Lung (tissue), 17 donors: ENCODE measurements at places on chromosomes 11 and 22. TPM values are rescaled to one million over a fixed set of nuclear protein-coding genes. Genes with fewer than 3 reads are reported as not detected.
A peak's percentile ranks its signal among the peaks of the same experiment; 100 is the strongest.

DNA sequence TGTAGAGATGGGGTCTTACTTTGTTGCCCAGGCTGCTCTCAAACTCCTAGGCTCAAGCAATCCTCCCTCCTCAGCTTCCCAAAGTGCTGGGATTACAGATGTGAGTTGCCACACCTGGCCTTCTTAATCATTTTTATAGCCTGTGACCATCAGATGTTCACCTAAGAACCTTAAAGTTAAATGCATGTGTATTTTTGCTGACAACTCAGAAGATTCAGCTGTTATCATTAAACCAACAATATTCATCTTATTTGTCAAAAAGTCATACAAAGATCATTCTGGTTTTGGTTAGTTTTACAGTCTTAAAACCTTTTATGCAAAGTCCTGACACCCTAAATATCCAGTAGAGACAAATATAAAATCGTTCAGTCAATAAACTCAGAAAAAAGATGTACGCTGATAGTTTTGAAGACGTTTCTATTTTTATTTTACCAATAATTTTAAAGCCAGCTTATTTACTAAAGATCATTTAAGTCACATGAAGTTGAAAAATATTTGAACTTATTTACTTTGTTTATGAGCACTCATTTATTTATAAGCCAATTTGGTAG is 22.2 kb downstream of the CLDN5 start:
- no peak for DNase-seq
- H3K4me1 ChIP-seq, result no peaks in the 10 kb centered on the region

Gene SF3A1
- total RNA-seq, result 52.8 TPM

Gene CEND1
- total RNA-seq, result 0.18 TPM

GRCh38 chr11:34208266-34209135 is 103.1 kb downstream of the NAT10 start:
- H3K27ac ChIP-seq, result no peak overlapping the region
- no peaks in the 10 kb centered on the region for H3K27me3 ChIP-seq
- H3K36me3 ChIP-seq, result no peaks in the 10 kb centered on the region
- H3K4me1 ChIP-seq, result no peaks in the 10 kb centered on the region
- no peak for DNase-seq

Gene FEN1
- total RNA-seq, result 6.4 TPM

GRCh38 chr22:35684270-35684700 is 33.4 kb upstream of the APOL5 start:
- no peak overlapping the region for H3K4me3 ChIP-seq
- peak overlapping the region; percentile 11 for H3K27ac ChIP-seq
- H3K36me3 ChIP-seq, result no peaks in the 10 kb centered on the region
- H3K4me1 ChIP-seq, result no peaks in the 10 kb centered on the region
- DNase-seq, result peak; percentile 63

- H3K4me3 ChIP-seq, result no peak overlapping the region
- H3K27ac ChIP-seq, result no peak overlapping the region
- H3K36me3 ChIP-seq, result no peaks in the 10 kb centered on the region
- H3K4me1 ChIP-seq, result no peaks in the 10 kb centered on the region
- no peak for DNase-seq
- H3K27me3 ChIP-seq, result no peaks in the 10 kb centered on the region
These were observed 13.8 kb upstream of the PICK1 start for GRCh38 chr22:38043151-38044039.

GRCh38 chr11:128898580-128899344 is 7.6 kb downstream of the KCNJ5 start:
- H3K4me1 ChIP-seq, result peaks cover 21% of the 10 kb centered on the region
- H3K27me3 ChIP-seq, result peaks cover 22% of the 10 kb centered on the region
- no peak overlapping the region for H3K27ac ChIP-seq

Gene HTATIP2
- total RNA-seq, result 40.1 TPM

DNA sequence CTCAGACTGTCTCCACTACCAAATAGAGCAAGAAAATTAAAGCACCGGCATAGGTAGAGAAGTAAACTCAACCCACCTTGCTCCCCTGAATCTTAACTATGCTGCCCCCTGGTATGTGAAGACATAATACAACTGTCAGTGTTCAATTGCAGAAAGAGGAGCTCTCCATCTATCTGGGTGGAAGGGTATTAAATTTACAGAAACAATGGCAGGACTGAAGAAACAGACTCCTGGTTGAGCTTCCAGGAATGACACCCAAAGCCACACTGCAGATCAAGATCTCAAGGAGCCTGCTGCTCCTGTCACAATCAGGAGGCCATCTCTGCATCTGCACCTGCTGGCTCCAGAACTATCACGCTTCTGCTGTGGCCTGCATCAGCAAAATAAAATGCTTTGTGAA is 132.1 kb upstream of the BMAL1 start:
- H3K4me3 ChIP-seq, result no peak overlapping the region
- H3K27ac ChIP-seq, result no peak overlapping the region
- no peak for DNase-seq
- H3K4me1 ChIP-seq, result peaks cover 4% of the 10 kb centered on the region

DNA sequence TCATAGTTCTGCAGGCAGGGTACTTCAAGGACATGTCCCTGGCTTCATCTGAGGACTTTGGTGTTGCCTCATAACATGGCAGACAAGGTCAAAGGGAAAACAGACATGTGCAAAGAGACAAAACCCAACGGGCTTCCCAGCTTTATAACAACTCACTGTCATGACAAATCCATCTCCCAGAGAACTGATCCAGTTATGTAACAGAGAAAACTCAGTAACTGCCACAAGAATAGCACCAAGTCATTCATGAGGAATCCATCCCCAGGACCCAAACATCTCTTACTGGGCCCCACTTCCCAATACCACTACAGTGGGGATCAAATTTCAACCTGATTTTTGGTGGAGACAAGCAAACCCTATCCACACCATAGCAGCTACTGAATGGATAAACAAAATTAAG is 13.0 kb downstream of the OR52N4 start:
- H3K4me1 ChIP-seq, result no peaks in the 10 kb centered on the region
- DNase-seq, result no peak
- H3K36me3 ChIP-seq, result no peaks in the 10 kb centered on the region

Gene CEP126
- total RNA-seq, result 8.5 TPM

Gene MICALL1
- 29.1 TPM for total RNA-seq

- no peaks in the 10 kb centered on the region for H3K4me1 ChIP-seq
- DNase-seq, result no peak
- H3K27ac ChIP-seq, result peak overlapping the region; percentile 55
- H3K36me3 ChIP-seq, result no peaks in the 10 kb centered on the region
These were observed 8.3 kb upstream of the DLAT start for GRCh38 chr11:112016765-112017376.

DNA sequence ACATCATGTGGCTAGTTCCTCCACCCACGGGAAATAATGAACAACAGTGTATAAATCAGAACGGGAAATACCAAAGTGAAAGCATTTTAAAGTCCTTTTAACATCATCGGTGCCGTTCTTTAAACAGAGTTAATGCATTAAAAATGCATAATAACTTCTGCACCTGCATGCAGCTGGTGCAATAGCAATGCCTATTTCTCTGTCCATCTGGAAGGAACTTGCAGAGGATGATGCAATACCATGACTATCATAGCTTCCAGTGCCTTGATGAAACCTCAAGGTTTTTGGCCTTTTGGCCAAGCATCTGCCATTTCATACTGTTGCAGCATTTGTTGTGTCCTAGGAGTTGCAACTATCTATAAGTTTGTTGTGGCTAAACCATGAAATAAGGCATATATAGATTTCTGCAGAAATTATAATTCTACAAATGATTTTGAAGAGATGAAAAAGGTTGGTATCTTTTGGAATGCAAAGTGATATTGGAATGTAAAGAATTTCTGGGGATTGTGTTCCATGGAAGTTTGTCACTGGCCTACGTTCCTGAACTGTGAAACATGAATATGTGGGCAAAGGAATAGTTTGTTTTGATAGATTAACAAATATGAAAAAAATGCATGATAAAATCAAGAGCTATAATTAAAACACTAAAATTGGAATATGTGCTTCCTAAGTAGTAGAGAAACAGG is 9.8 kb upstream of the EIF3F start:
- H3K4me1 ChIP-seq, result no peaks in the 10 kb centered on the region
- no peaks in the 10 kb centered on the region for H3K36me3 ChIP-seq
- no peaks in the 10 kb centered on the region for H3K27me3 ChIP-seq

DNA sequence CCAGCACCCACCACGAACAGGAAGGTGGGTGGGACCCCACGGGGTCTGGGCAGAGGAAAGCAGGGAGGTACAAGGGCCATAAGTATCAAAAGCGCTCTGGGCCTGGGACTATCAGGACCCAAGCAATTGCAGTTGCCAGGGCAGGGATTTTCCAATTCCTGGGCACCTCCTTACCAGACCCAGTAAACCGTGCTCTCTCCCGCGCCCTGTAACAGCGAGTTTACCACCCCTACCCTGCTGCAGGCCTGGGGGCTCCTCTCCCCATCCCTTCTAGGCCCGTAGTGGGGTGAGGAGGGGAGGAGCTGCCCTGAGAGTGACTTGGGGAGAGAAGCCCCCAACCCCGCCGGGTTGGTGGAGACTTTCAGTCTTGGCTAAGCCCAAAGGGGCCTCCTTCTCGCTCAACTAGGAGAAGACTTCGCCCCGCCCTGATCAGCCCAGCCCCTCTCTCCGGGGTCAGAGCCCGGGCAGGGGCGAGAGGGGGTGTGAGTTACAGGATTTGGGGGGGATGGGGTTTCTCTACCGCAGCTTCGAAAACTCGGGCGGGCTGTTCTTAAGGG is 5.4 kb downstream of the PAX6 start:
- no peaks in the 10 kb centered on the region for H3K36me3 ChIP-seq
- peaks cover 93% of the 10 kb centered on the region for H3K27me3 ChIP-seq
- no peaks in the 10 kb centered on the region for H3K4me1 ChIP-seq
- DNase-seq, result no peak
- no peak overlapping the region for H3K27ac ChIP-seq

DNA sequence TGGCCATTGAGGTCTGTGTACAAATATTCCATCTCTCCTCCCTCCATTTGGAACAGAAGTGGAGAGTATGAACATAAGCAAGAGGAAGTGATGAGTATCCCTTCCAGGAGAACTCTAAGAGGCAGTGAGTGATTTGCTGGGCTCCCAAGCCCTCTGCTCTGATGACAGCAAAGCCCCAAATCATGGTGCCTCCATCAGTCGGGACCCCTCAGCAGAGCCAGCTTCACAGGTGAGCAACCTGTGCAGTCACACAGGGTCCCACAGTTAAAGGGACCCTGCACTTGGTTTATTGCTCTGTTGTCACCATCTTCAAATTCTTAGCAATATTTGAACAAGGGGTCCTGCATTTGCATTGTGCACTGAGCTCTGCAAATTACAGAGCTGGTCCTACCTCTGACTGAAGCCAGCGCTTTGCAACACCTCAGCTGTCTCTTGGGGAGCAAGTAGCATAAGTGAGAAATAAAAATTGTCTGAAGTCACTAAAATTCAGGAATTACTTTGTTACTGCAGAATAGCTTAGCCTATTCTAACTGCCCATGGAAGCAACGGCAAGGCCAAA is 466.4 kb downstream of the MN1 start:
- no peak overlapping the region for H3K27ac ChIP-seq
- no peak overlapping the region for H3K4me3 ChIP-seq
- H3K27me3 ChIP-seq, result peaks cover 4% of the 10 kb centered on the region
- no peaks in the 10 kb centered on the region for H3K4me1 ChIP-seq

Gene OR4D5
- total RNA-seq, result not detected

Gene FJX1
- 4.0 TPM for total RNA-seq

DNA sequence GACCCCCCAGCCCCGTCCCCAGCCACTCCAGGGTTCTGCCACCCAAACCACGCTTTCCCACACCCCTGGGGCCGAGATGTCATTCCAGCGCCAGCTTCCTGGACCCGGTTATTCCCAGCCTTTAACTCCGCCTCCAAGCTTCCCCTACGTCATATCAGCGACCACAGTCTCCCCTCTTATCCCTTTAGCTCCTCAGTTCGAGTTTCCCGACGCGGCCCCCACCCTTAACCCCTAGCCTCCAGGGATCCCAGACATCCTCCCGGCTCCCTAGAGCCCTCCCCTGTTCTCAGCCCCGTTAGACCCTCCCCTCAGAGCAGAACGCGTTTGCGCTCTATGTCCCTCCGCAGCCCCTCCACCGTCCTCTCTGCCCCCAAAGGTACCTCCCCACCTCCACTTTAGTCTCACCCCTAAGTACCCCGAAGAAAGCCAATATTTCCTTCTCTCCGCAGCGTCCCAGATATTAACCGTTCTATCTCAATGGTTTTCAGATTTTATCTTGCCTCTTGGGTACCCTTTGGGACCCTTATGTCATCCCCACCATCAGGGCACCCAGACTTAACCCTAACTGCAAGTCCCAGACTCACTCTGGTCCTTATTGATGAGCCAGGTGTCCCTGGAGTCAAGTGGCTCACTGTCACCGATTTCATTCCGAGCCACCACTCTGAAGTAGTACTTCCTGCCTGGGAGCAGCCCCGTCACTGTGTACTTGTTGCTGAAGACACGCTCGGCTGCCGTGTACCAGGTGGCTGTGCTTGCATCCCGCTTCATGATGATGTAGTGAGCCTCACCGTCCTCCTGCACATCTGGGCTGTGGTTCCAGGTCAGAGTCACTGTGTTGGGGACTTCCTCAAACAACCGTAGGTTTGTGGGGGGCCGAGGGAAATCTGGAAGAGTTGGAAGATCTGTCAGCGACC is 8.0 kb downstream of the TMEM86A start:
- peak overlapping the region; percentile 29 for H3K27ac ChIP-seq
- DNase-seq, result peak; percentile 87
- H3K4me3 ChIP-seq, result peak overlapping the region; percentile 23
- no peaks in the 10 kb centered on the region for H3K36me3 ChIP-seq
- H3K4me1 ChIP-seq, result peaks cover 28% of the 10 kb centered on the region
- no peaks in the 10 kb centered on the region for H3K27me3 ChIP-seq

GRCh38 chr22:17319546-17319945 is 49.7 kb upstream of the CECR2 start:
- no peak overlapping the region for H3K27ac ChIP-seq
- H3K4me3 ChIP-seq, result no peak overlapping the region
- no peaks in the 10 kb centered on the region for H3K36me3 ChIP-seq
- no peaks in the 10 kb centered on the region for H3K27me3 ChIP-seq
- no peak for DNase-seq

Gene NXPE1
- not detected for total RNA-seq

DNA sequence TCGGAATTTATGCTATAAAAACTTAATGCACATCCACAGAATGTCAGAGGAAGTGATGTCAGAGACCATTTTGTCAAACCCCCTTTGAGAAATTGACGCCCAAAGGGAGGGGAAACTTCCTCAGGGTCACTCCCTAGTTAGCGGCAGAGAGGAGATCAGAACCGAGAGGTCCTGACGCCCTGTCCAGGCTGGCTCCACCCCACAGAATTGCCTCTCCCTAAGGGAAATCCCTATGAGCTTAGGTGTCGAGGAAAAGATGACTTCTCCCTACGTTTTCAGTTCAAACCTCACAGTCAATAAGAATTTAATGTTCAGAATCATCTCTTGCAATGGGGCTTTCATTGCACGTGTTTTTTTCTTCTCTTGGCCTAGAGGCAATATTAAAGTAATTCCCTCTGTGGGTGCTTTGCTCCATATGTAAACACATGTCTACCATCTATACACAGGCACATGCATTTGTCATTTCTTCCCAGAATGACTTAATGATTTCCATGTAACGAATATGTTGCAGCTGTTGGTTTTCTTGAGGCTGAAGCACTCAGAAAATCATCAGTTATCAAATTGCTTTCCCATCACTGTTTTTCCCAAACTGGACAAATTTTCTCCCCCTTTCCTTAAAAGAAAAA is 148.7 kb upstream of the TIMP3 start:
- no peaks in the 10 kb centered on the region for H3K36me3 ChIP-seq
- H3K4me1 ChIP-seq, result peaks cover 37% of the 10 kb centered on the region
- no peak overlapping the region for H3K27ac ChIP-seq
- H3K4me3 ChIP-seq, result no peak overlapping the region

Gene ARHGAP20
- 20.9 TPM for total RNA-seq

- DNase-seq, result no peak
- no peak overlapping the region for H3K27ac ChIP-seq
- H3K4me3 ChIP-seq, result no peak overlapping the region
- no peaks in the 10 kb centered on the region for H3K27me3 ChIP-seq
These were observed 7.6 kb downstream of the SLC29A2 start for GRCh38 chr11:66363805-66364535.

GRCh38 chr11:127474766-127475165 is 474.2 kb upstream of the KIRREL3 start:
- no peak overlapping the region for H3K27ac ChIP-seq
- no peaks in the 10 kb centered on the region for H3K4me1 ChIP-seq
- DNase-seq, result no peak
- H3K36me3 ChIP-seq, result no peaks in the 10 kb centered on the region
